Breast epithelium (tissue), 4 donors: ENCODE measurements at places on chromosomes 11 and 22. TPM values are rescaled to one million over a fixed set of nuclear protein-coding genes. Genes with fewer than 3 reads are reported as not detected.

MRGPRE gene
- total RNA-seq, result not detected

OR56A1 gene
- not detected for total RNA-seq

APLNR gene
- 0.80 TPM for total RNA-seq

TCN1 gene
- total RNA-seq, result 45.6 TPM

ZP1 gene
- 0.73 TPM for total RNA-seq

- H3K4me1 ChIP-seq, result peaks cover 6% of the 10 kb centered on the region
- peak overlapping the region; percentile 66 for H3K27ac ChIP-seq
- no peak overlapping the region for H3K4me3 ChIP-seq
- H3K36me3 ChIP-seq, result no peaks in the 10 kb centered on the region
Measured at GRCh38 chr11:63623513-63624140, 9.4 kb upstream of the PLAAT3 start.

DNA sequence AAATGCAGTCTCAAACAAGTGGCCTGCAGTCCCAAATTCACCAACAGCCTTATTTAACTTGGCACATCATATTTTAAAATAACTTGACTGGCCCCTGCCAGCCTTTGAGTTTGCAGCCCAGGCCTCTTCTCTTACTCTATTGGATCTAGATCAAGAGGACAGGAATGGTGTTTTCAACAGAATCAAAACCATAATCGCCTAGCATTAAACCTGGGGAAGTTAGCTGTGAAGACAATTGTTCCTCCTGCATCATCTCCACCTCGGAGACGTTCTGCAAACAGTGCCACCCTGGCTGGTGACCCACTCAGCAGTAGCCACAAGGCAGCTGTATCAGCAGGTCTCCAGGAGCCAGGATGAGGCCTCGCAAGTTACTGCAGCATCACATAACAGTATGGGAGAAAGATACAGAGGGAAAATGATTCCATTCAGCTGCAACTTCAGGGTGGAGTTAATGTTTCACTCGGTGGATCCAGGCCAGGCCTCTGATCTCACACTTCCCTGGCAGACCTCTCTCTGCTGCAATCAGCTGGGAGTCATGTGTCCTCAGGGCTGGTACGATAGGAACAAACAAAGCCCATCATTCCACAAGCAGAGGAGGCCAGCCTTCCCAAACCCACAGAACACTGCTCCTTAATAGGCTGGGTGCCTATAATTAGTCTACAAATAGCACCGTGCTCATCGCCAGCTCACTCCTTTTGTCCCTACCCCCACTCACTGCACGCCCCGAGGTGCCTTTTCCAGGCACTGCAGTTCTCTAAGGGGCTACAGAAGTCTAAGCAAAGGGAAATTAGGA, 18.6 kb upstream of the SCN2B start:
- H3K27ac ChIP-seq, result peak overlapping the region; percentile 67
- H3K4me3 ChIP-seq, result no peak overlapping the region
- H3K27me3 ChIP-seq, result no peaks in the 10 kb centered on the region
- H3K4me1 ChIP-seq, result no peaks in the 10 kb centered on the region

DNA sequence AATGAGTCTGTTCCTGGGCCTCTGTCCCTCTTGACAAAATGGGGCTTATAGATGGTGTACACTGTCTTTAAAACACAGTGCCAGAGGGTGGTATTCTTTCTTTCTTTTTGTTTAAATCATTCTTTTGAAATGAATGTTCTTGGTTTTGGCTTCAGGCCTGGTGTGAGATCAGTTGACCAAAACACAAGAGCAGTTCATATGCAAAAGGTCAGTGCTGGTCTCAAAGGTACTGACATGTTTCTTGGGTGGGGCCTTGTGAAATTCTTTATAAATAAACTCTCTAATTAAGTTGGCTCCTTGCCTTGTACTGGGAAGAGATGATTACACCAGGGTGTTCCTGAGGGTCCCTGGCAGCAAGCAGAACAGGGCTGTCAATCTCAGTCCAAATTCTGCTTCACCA, 110.0 kb downstream of the FBXO7 start:
- H3K4me3 ChIP-seq, result no peak overlapping the region
- H3K27me3 ChIP-seq, result no peaks in the 10 kb centered on the region
- no peak for DNase-seq

DNA sequence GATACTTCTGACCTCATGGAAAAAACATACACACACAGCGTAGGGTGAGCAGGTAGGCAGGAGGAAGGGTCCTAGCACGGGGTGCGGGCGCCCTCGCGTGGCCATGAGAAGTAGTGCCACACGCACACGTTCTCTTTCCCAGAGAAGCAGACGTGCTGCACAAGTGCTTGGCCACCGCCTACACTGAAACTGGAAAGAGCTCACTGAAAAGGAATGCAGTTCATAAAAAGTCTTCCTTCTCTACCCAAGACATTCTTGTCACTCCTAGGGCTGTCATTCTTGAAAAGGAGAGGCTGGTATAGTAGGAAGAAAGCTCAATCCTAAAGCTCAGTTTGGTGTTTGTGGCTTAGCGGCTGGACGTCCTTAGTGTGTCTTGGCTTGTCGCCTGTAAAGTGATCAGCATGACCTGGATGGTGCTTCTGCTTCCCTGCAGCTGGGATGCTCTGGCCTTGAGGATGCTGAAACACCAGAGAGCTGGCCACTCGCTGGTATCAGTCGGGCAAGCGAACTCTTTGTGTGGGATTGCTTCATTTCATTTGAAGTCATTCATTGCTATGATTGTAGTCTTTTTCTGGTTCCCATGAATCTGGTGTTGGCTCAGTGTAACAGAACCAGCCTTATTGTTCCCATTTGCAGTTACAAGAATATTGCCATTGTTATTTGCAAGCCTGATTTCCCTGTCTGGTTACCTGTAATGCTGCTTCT, 303.8 kb downstream of the NTM start:
- H3K4me1 ChIP-seq, result no peaks in the 10 kb centered on the region
- peak; percentile 63 for DNase-seq
- H3K27me3 ChIP-seq, result no peaks in the 10 kb centered on the region

GRCh38 chr11:57474017-57474802, 13.9 kb downstream of the RTN4RL2 start:
- no peak overlapping the region for H3K27ac ChIP-seq
- H3K4me1 ChIP-seq, result no peaks in the 10 kb centered on the region
- no peaks in the 10 kb centered on the region for H3K36me3 ChIP-seq
- no peak overlapping the region for H3K4me3 ChIP-seq

GRCh38 chr22:23178512-23179254, 1.6 kb upstream of the BCR start:
- H3K4me1 ChIP-seq, result peaks cover 5% of the 10 kb centered on the region
- no peak overlapping the region for H3K4me3 ChIP-seq
- peak overlapping the region; percentile 87 for H3K27ac ChIP-seq
- DNase-seq, result peak; percentile 69
- no peaks in the 10 kb centered on the region for H3K27me3 ChIP-seq
- no peaks in the 10 kb centered on the region for H3K36me3 ChIP-seq

DNA sequence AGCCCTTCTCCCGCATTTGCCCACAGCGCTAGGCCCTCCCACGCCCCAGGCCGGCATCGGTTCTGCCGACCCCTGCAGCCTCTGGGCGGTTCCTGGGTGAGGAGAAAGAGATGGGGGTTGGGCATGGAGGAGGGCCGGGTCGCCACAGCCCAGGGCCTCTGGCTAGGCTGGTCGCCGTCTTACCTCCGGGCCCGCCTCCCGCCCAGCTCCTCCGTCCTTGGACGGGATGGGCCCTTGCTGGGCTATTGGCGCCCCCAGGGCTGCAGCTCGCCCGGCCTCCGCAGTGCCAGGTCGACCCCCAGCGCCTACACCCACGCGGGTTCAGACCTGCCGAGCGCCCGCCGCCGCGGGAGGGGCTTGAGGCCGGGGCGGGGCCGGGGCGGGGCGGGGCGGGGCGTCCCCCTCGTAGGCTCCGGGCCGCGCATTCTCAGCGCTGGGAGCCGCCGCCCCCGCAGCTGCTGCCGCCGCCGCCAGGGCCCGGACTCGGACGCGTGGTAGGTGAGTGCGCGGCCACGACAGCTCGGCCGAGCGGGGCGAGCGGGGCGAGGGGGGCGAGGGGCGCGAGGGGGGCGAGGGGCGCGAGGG, at the start of gene CD151:
TSS of gene CD151 (plus strand) at position 424 of the 585 bp plus-strand sequence. CDS start 3,118 bp downstream, outside the sequence.
- H3K36me3 ChIP-seq, result no peaks in the 10 kb centered on the region
- H3K27me3 ChIP-seq, result no peaks in the 10 kb centered on the region
- H3K4me3 ChIP-seq, result peak within 1 kb of the TSS; percentile 76
- DNase-seq, result no peak
- H3K27ac ChIP-seq, result peak within 1 kb of the TSS; percentile 93

- H3K4me3 ChIP-seq, result no peak overlapping the region
- H3K4me1 ChIP-seq, result no peaks in the 10 kb centered on the region
- H3K27ac ChIP-seq, result no peak overlapping the region
- no peaks in the 10 kb centered on the region for H3K36me3 ChIP-seq
- H3K27me3 ChIP-seq, result no peaks in the 10 kb centered on the region
- DNase-seq, result no peak
Measured at GRCh38 chr22:47322854-47323253, 560.4 kb downstream of the TBC1D22A start.

GRCh38 chr11:70242885-70243284, 27.6 kb upstream of the PPFIA1 start:
- H3K4me3 ChIP-seq, result no peak overlapping the region
- H3K36me3 ChIP-seq, result no peaks in the 10 kb centered on the region
- H3K4me1 ChIP-seq, result no peaks in the 10 kb centered on the region
- DNase-seq, result no peak
- no peaks in the 10 kb centered on the region for H3K27me3 ChIP-seq
- no peak overlapping the region for H3K27ac ChIP-seq

DNA sequence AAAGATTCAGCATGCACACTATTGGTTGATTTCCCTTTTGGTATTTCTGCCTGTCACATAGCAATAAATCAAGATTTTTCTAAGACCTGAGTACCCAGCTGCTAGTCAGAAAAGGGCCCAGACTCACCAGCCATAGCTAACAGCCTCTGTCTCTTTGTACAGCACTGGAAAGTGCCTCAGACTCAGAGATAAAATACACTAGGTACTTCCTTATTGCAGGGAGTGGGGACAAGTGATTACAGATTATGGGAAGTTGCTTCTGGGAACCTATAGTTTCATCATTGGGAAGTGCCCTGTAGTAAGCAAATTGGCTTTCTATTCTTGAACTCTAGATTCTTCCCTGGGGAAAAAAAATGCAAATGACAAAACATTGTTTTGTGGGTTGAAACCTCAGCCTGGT, at the start of gene CASP5:
TSS of gene CASP5 (minus strand) at position 166 of the 400 bp plus-strand sequence. CDS start at position 134, 32 bp downstream.
- no peak within 1 kb of the TSS for H3K27ac ChIP-seq
- H3K4me3 ChIP-seq, result no peak within 1 kb of the TSS
- no peaks in the 10 kb centered on the region for H3K36me3 ChIP-seq
- no peaks in the 10 kb centered on the region for H3K4me1 ChIP-seq
